ENCODE measurements at places on chromosomes 3 and 15.

DNA sequence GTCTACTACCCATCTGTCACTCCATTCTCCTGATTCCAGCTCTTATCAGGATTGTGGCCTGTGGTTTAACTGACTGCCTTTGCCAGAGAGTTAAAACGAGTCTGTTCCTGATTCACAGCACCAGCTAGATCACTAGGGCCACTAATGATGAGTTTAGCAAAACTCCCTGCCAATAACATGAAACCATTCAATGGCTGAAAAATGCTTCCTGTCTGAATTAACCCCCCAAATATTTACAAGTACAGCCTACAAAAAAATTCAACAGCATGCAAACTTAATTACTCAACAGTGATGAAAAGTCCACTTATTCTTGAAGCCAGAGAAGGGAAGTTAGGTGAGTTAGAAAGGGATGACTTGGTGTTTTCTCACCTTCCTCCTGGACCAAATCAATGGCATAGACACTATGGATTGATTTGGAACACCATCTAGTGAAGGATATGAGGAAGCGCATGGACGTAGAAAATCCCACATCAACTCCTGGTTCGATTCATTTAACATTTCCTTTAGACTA is 141.4 kb downstream of the TGFBR2 start:
- DNase-seq = no peak

DNA sequence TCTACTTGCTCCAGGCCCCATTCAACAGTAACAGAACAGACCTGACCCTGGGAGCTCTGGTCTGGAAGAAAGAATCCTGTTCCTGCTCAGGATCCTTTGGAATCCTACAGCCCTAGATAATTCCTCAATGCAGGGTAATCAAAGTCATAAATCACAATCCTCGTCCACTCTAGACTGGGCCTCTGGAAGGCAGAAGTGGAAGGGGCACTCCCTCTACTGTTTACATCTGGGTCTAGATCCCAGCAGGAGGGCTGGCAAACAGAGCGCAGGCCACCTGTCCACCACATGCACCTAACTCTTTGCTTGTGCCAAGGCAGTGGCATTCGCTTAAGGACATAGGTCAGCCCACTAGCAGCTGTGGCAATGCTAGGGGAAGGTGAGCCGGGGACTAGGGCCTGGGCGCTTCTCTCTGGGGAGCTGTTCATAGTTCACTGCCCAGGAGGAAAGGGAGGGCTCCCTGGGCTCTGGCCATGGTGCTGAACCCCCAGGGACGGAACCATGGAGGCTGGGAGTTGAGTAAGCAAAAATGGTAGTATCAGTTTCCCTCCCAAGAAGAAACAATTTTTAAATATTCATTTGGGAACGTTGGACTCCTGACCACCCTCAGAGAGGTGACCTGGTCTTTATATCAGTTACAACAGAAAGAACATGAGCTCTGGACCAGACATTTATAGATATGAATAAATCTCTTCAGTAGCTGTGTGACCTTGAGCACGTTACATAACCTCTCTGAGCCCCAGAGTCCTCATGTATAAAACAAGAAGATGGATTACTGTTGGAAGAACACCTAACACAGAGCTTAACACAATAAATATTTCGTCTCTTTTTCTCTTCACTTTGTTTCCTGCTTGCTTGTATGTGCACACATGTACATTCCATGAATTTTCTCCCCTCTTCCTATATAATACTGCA is 90.2 kb downstream of the NTRK3 start:
- no peak for DNase-seq

DNA sequence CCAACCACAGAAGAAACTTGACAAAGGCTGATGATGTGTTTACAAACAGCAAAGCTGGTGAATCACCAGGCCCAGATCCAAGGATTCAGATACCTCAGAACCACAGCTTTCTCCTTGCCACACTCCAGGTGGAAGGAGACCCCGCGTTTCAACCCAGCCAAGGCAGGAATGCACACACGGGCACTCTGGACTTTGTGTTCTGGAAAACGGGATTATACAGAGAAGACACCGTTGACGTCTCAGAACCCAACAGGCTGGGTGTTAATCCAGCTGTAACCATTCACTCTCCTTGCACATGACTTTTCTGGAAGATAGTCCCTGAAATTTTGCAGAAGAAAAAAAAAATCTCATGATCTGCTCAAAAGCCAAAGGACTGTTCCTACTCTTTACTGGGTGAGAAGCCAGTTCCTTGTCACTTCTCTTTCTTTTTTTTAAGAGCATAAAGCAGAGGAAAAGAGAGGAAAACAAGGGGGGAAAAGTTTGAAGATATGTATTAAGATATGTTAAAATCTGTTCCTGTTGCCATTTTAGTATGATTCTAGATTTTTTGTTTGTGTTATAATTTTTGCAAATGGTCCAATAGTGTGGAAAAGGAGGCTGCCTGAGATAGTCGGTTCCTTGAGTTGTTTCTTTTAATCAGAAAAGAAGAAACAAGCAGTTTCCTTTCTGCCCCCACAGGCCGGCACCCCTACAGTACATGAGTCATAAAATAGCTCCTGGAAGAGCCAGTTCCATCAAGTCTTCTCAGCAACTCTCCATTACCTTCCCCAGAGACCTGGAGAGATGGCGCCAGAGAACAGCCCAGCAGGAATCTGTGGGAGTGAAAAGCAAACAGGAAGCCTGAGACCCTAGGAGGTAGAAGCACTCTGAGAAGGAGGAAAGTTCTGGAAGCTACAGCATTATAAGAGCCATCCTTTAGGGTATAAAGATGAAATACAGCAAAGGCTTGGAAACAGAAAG is 73.1 kb downstream of the RORA start:
- no peak for DNase-seq

GRCh38 chr3:63685340-63685739 is 32.9 kb downstream of the SNTN start:
- DNase-seq = no peak

- DNase-seq = no peak
Observed at GRCh38 chr3:182136008-182136910, 424.5 kb downstream of the SOX2 start.
